ENCODE measurements at places on chromosomes 7 and 10.

GRCh38 chr7:22066522-22066921 is 120.8 kb upstream of the CDCA7L start:
- no peak for DNase-seq

GRCh38 chr10:72086466-72087391 is 1.6 kb downstream of the SPOCK2 start:
- no peak for DNase-seq

DNA sequence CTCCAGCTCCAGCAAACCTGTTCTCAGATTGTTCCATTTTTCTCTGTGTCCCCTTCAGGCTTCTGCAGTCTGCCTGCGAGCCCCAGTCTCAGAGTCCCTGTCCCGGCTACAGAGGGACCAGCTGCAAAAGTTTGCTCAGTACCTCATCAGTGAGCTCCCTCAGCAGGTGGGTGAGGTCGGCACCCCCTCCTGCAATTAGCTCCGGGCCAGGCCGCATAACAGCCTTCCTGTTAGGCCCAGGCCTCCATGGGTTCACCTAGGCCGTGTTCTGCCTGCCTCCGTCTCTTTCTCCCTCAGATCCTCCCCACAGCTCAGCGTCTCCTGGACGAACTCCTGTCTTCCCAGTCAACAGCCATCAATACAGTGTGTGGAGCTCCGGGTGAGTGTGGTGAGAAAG is 4.3 kb downstream of the ZSWIM8 start:
- DNase-seq: no peak

DNA sequence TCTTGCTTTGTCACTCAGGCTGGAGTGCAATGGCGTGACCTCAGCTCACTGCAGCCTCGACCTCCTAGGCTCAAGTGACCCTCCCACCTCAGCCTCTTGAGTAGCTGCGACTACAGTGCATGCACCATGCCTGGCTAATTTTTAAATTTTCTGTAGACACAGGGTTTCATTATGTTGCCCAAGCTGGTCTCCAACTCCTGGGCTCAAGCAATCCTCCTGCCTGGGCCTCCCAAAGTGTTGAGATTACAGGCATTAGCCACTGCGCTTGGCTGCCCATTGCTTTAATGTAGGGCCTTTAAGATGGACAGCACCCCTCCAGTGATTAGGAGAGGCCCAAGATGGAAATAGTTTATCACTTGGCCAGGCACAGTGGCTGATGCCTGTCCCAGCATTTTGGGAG is 39.4 kb downstream of the NIPSNAP2 start:
- no peak for DNase-seq

DNA sequence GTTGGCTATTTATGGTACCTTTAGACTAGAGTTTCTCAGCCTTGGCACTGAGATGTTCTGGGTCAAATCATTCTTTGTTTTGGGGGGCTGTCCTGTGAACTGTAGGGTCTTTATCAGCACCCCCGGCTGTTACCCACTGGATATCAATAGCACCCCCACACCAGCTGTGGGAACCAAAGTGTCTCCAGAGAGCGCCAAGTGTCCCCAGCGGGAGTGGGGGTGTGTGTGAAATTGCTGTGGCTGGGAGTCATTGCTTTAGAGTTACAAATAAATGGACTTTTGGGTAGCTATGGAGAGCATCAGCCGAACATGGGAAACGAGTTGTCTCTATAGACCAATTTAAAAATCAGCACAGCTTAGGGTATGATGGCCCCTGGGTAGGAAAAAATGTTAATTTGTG is 111.3 kb upstream of the C1QL3 start:
- no peak for DNase-seq

DNA sequence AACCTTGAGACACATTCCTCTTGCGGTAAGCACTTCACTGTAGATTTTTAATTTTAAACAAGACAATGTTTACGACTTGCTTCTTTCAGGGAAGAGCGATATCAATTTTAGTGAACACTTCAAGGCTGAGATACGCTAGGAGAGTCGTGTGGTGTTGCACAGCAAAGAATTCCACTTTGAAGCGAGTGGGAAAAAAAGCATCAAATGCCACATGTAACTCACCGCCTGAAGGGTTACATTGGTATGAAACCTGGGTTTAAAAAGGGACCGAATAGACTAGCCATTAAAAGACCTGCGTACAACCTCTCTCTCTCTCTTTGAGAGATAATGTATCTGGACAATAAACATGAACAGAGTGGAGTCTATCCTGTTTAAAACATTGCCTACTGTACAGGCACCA is 68.8 kb upstream of the ATRNL1 start:
- DNase-seq: no peak

- no peak for DNase-seq
Measured at GRCh38 chr7:32026083-32026425, 44.2 kb downstream of the PDE1C start.

DNA sequence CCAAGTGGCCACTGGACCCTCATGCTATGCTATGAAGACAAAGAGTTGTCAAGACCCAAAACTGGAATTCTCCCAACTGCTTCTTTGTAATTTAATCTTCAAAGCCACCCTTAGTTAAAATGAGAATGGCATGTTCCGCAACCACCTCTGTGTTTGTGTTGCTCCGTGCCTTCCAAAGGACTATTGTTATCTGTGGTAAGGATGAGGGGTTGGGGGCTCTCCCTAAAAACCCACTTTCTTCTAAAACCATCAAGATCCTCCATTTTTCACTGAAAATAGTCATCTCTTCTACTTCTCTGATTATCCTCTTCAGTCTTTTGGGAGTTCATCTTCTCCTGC is 222.1 kb upstream of the AOAH start:
- no peak for DNase-seq

GRCh38 chr10:75283671-75284470 is 48.1 kb upstream of the COMTD1 start:
- peak; percentile 89 for DNase-seq

- no peak for DNase-seq
Measured at GRCh38 chr10:17240616-17241015, 12.6 kb downstream of the VIM start.

All from left renal cortex interstitium (tissue), 4 donors.